ENCODE measurements at places on chromosomes 2 and 18. TPM values are rescaled to one million over a fixed set of nuclear protein-coding genes. Genes with fewer than 3 reads are reported as not detected.

CIDEA gene
- total RNA-seq, result not detected

KIAA2012 gene
- total RNA-seq, result not detected

ALLC gene
- not detected for total RNA-seq

- DNase-seq, result no peak
Measured at GRCh38 chr2:65557616-65558573, 125.5 kb upstream of the SPRED2 start.

- no peak for DNase-seq
Measured at GRCh38 chr2:71063216-71063615, 5.2 kb upstream of the NAGK start.

DNA sequence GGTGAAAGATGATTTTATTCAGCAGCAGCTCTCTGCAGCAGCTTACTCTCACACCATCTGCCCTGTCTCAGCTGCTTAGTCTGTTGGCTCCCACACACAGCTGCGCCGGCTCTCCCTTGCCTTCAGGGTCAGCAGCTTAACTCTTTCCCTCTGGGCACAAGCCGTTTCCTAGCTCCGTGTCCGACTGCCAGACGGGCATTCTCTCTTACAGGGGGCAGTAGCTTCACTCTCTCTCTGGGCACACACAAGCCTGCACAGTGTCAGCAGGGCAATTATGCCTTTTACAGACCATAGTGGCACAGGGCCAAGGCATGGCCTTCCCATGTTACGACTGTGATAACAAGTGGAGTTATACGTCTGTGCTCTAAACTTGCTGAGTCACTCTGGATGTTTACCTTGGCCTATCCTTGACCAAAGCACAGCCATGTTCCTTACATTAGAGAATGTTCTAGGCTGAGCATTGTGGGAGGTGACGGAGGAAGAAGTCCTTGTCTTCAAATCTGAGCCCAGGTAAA lies 31.7 kb downstream of the PCARE start:
- DNase-seq, result no peak

GRCh38 chr2:97868986-97869721 lies 126.6 kb downstream of the TMEM131 start:
- DNase-seq, result no peak

Data from activated CD4-positive, alpha-beta T cell treated with anti-CD3 and anti-CD28 coated beads, Interleukin-2, amount 10 ng/mL, durations not matched to agents 7 days and 5 days (primary cell).